ENCODE measurements at places on chromosomes 2 and 18.

DNA sequence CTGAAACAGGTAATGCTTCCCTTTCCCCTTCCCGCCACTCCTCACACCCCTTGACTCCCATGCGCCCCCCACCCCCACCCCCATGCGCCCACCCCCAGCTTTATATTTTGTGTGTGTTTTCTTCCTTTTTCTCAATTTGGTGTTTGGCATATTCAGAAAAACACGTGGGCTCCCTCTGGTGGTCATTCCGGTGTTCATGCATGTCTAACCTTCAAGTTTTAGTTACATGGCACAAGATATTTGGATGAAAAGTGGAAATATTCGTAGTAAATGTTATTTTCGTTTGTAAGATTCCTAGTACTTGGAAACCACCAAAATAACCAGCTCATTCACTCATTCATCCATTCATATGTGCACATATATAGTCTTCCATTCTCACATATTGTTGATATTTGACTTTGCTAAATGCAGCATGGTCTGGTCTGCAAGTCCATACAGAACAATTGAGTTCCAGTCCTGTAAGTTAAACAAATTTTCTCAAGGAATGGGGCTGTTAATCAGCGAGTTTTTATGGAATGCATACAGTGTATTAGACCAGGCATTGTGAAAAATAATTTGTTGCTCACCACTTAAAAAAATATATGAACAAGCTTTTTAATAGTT is 143.6 kb upstream of the MAP3K20 start:
- peak; percentile 72 for DNase-seq

GRCh38 chr18:9925369-9925768 is 11.6 kb downstream of the VAPA start:
- DNase-seq: no peak

DNA sequence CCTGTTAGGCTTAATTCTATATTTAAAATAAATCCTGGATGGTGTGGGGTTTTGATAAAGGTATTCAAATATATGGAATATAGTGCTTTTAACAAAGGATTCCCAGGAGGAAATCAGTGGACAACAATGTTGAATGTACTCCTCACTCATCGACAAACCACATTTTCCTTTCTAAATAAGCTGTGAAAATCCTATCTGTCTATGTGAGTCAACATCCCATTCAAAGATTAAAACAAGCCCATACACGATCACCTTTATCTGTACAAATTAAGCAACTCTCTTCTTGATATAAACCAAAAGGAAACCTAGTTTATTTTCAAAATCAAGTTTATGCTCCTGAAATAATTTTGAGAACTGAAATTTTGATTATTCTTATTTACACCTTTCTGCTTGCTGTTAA is 153.4 kb downstream of the ERBB4 start:
- no peak for DNase-seq

DNA sequence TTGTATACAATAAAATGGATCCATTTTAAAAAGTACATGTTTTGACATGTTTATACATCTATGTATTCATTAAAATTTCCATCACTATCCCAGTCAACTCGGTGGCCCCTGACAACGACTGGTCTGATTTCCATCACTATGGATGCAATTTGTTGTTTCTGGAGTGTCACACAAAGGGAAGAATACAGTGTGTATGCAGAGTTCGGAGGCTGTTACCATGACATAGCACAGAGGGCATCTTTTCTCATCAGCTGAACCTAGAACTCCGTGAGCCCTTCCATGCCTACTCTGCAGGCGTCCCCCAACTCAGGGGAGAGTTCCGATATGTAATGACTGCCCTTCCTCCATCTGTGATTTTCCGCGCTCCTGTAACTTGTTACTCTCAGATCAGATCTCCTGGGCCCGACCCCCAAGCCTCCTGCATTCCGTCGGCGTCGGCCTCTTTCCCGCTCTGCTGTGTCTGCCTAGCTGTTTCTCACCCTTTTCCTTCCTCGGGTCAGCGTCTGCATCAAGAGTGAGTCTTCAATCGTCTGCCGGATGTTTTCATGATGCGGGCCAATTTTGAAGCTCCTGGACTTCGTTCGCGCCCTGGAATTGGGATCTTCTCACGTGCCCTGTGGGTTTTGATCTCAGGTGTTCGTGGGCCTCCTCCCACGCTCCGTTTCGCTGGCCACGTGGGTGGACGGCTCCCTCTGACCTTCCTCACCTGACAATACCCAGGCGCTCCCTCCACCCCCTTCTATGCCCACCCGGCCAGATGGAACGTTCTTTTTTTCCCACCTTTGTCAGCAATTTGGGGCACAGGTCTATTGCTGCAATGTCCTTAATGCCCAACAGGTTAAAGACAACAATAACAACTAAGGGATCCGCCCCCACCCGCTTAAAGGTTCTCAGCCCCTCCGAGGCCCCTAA is 161.0 kb downstream of the TWIST2 start:
- DNase-seq: no peak

DNA sequence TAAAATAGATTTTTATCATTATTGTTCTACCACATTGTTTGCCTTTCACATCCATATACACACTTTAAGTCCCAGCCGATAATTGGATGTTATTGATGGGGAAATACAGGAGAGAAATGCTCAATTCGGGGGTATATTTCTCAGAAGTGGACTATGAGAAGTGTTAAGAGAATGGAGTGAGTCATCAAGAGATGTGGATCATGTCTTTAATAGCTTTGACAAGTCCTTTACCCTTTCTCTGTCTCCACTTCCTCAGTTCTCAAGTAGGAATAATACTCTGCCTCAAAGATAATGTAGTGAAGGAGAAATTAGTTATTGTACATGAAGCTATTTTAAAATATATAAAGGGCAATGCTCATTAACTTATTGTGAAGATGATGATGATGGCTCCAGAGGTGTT is 1017.6 kb upstream of the PIK3C3 start:
- no peak for DNase-seq

DNA sequence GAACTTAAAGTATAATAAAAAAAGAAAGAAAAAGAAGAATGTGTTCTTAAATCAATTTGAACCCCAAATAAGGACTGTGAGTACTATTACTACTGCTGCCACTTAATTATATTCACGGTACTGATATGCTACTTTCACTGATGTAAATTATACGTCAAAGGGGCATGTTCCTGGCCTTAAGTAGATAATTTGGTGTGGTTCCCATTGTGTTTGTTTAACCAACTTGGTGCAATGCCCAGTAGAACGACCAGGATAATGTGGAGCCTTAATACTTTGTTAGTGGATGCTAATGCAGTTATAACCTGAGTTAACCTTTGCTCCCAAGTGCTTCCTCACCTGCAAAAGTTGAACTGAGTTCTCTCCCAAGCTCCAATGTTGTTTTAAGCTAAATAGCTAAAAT is 142.0 kb downstream of the NR4A2 start:
- DNase-seq: no peak

DNA sequence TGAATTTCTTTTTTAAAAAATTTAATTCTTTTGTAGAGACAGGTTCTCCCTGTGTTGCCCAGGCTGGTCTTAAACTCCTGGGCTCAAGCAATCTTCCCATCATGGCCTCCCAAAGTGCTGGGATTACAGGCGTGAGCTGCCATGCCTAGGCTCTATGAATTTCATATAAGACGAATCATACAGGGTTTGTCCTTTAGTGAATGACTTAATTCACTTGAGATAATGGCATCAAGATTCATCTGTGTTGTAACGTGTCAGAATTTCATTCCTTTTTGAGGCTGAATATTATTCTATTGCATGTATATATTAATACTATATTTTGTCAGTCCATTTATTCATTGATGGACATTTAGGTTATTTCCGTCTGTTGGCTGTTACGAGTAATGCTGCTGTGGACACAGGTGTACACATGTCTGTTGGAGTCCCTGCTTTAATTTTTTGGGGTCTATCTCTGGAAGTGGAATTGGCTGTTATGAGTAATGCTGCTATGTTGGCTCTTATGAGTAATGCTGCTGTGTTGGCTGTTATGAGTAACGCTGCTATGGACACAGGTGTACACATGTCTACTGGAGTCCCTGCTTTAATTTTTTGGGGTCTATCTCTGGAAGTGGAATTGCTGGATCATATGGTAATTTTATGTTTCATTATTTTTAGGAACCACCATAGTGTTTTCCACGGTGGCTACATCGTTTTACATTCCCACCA is 210.6 kb downstream of the CAMKMT start:
- peak; percentile 73 for DNase-seq

GRCh38 chr2:9799729-9800632 is 43.3 kb upstream of the TAF1B start:
- peak; percentile 79 for DNase-seq

DNA sequence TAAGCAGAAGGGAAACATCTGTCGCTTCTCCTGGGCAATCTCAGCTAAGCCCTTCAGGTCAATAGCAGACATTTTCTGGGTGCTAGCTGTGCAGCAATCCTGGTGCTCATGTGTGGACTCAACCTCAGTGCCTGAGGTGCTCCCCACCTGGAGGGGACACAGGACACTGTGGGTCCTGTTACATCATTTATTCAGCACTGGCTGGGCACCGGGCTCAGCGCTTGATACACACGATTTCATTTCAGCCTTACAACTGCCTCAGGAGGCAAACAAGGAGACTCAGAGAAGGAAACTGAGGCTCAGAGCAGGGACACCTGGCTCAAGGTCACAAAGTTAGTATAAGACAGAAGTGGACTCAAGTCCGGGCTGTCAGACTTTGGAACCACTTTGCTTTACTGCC is 46.7 kb downstream of the MARCO start:
- DNase-seq: no peak

DNA sequence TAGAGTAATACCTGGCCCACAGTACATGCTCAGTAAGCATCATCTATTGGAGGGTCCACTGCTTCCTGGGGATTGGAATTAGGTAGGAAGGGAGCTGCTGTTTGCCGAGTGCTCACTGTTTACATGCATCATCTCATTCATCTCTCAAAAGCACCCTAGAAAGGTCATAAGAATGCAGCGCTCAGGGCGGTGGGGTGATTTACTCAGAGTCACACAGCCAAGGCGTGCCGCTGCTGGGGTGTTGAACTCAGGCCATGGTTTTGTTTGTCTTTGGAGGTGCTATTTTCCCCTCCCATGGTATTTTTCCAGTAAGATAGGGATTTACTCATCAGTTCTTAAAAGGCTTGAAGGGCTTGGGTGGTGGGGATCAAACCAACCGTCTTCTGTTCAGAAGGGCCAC is 227.5 kb downstream of the LDLRAD4 start:
- no peak for DNase-seq

DNA sequence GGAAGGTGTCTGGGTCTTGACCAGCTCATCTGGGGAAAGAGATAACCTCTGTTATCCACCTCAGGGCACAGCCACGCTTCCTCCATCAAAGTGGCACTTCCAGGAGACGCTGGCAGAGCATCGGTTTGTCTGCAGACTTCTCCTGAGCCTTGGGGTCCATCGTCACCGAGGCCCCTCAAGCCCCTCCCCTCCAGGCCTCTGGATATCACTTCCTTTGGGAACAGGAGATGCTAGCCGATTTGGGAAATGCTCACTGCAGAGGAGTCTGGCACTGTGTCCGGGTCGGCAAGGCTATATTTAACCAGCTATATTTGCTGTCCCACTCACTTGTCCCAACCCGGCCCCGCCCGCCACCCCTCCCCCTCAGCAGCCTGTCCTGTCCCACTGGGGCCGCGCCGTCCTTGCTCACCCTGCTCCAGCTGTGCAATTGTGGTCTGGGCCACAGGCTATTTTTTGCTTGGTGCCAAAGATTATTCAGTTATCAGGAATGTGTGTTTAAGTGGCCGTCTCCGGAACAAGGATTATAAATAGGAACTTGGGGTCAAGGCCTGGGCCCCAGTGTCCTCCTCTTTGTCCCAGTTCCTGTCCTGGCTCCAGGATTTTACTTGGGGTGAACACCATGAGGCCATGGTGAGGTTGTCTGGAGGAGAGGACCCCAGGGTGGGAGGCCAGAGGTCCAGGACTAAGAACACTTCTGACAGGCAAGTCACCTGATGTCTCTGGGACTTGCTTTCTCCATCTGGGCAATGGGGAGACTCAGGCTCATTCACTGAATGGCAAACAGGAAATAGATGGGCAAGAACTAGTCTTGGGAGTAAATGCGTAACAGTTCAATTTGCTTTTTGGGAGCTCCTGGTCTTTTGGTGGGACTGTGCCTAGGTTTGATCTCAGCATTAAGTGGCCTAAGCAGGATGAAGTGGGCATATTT is 263.6 kb downstream of the DYSF start:
- no peak for DNase-seq

GRCh38 chr18:48783616-48784520 is 166.9 kb downstream of the SMAD7 start:
- no peak for DNase-seq

- peak; percentile 53 for DNase-seq
These were observed 206.7 kb downstream of the MGAT5 start for GRCh38 chr2:134460583-134460998.

DNA sequence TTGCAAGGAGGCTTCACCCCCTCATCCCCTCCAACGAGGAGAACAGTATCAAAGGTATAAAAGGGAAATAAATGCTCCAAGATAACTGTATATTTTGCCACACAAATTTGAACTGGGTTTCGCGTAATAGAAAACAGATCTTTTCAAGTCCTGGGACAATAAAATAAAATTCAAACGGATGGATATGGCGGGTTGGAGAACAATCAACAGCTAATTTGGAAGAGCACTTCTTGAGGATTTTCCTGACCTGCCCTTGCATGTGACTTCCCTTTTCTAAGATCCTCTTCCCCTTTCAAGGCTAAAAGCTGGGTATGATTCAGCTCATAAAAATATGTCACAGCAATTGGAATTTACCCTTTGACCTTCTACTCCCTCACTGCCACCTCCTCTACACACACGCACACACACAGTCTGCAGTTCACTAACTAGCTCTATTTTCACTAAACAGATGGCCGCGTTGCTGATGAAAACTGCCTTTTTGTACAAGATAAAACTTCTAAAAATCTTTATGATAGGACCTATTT is 386.9 kb downstream of the FIGN start:
- peak; percentile 49 for DNase-seq

- peak; percentile 10 for DNase-seq
These were observed 41.0 kb downstream of the CDKL4 start for GRCh38 chr2:39202639-39203369.

- no peak for DNase-seq
These were observed 368.1 kb upstream of the NETO1 start for GRCh38 chr18:73235921-73236320.

GRCh38 chr2:118638453-118638852 is 209.0 kb downstream of the EN1 start:
- DNase-seq: no peak

- DNase-seq: no peak
These were observed 32.0 kb upstream of the NYAP2 start for GRCh38 chr2:225367482-225367881.

- DNase-seq: no peak
These were observed 317.6 kb upstream of the NCKAP5 start for GRCh38 chr2:133885847-133886246.

DNA sequence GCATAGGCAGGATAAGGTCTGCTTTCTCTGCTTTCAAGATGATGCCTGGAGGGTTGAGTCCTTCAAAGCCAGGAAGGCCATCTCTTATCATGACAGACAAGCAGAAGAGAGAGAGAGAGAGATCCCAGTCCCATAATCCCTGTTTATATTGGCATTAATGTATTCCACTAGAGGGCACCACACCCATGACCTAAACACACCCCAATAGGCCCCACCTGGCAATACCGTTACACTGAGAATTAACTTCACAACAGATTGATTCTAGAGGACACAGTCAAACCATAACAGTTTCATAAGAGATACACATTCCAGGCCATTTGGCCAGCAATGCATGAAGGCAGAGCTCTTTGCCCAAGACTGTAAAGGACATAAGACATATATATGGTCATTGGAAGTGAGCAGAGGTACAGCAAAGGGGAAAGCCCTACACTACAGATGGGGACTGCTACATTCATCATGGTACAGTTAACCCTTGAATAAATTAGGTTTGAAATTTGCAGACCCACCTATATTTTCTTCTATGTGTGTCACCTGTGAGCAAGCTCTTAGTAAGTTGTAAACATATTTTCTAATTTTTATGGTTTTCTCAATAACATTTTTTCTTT is 1516.1 kb downstream of the RPIA start:
- peak; percentile 30 for DNase-seq

GRCh38 chr2:202193881-202194353 is 44.5 kb downstream of the SUMO1 start:
- DNase-seq: no peak

Measured in RKO (cell line).